C1 segment of cervical spinal cord (tissue), 14 donors: ENCODE measurements at places on chromosomes 11 and 22.

- no peak for DNase-seq
These were observed 35.3 kb downstream of the BCR start for GRCh38 chr22:23215294-23216241.

DNA sequence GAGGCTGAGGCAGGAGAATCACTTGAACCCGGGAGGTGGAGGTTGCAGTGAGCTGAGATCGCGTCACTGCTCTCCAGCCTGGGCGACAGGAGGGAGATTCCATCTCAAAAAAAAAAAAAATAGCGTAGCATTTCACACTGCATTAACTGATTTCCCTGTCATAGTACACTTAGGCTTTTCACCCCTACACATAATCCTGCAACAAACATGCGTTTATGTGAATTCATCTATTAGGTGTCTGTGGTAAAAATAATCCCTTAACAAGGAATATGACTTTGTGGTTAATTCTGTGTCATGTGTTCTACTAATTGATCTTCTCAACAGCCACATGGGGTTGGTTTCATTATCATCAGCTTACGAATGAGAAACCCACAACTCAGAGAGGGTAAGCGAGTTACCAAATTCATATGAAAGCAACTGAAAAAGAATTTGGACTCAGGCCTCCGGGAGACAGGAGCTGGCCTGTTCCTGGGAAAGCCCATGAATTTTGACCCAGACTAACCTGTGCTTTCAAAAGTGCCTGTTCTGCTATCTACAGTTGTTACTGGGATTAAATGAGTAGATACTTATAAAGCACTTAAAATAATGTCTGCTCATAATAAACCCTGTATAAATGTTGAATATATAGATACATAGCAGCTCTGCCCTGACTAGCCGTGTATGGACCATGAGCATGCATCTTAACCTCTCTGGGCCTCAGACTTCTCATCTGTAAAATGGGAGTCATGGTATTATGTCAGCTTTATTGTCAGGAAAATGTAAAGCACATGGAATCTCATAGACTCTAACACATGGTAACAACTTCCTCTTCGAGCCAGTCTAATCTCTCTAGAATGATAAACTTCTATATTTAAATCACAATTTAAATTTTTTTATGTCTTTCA is 36.6 kb downstream of the KCNJ1 start:
- no peak for DNase-seq

GRCh38 chr11:118304568-118305248 is at the start of gene CD3E:
Gene CD3E (plus strand): TSS chr11:118304730. CDS start chr11:118304953, 223 bp downstream.
- no peak for DNase-seq

DNA sequence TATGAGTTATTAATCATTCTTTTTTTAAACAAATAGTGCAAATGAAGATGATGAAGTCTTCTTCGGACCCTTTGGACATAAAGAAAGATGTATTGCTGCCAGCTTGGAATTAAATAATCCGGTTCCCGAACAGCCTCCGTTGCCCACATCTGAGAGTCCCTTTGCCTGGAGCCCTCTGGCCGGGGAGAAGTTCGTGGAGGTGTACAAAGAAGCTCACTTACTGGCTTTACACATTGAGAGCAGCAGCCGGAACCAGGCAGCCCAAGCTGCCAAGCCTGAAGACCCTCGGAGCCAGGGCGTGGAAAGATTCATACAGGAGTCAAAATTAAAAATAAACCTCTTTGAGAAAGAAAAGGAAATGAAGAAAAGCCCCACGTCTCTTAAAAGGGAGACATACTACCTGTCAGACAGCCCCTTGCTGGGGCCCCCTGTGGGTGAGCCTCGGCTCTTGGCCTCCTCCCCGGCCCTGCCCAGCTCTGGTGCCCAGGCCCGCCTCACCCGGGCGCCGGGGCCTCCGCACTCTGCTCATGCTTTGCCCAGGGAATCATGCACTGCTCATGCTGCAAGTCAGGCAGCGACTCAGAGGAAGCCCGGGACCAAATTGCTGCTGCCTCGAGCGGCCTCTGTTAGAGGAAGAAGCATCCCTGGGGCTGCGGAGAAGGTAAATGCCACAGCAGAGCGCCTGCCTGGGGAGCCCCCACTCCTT is 11.8 kb downstream of the GTSE1 start:
- DNase-seq = no peak

- no peak for DNase-seq
These were observed 61.9 kb downstream of the TSPAN18 start for GRCh38 chr11:44788536-44789261.

DNA sequence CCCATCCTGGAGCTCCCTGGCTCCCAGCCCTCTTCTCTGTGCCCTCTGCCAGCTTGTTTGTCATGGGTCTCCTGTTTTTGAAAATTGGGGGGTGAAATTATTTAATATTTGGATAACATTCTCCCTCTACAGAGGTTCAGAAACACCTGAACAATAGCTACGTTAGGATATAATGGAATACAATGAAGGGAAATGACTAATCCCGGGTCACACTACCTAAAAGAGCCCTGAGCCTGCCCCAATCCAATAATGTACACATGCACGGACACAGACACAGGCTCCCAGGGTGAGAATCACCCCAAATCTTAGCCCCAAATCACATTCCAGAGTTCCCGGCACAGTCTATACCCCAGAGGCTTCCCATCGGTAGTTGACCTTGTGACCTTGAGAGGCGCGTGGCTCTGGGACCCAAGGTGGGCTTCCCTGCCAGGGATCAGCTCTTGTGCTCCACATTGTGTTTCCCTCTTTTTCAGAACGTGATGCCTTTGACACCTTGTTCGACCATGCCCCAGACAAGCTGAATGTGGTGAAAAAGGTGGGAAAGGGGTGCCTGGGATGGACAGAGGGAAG is 135.5 kb downstream of the PARVA start:
- no peak for DNase-seq

DNA sequence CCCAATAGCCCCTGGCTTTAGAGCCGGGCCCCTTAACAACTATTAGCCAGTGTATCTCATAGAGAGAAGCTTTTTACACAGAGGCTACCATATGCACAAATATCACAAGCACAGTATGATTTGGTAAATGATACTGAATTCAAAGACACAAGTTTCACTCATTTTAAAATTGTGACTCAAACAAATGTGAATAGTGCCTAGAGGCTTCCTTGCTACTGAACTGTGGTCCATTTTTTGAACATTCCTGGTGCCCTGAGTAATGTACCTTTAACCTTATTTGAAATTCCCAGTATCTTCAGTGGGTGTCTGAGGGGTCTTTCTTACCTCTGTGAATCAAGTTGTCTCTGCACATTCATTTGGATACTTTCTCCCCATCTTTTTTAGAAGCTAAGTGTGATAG is 156.2 kb downstream of the MAML2 start:
- DNase-seq = no peak

DNA sequence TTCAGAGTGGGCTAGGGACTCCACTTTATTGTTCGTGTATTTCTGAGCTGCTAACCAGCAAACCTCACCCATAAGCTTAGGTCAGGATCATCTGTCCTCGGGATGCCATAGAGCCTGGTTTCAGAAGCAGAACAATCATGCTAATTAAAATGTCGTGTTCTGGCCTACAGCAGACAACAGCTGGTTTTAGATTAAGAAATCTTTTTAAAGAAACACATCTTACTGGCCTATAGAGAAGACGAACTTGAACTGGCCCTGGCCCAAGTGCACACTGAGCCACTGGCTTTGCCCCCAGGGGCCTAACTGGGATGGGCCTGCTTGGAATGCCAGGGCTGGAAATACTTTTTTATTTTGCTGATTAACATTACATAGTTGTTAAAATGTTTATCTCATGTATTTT is 63.2 kb downstream of the ALX4 start:
- no peak for DNase-seq

- no peak for DNase-seq
These were observed 2.2 kb downstream of the TNKS1BP1 start for GRCh38 chr11:57322256-57323166.

DNA sequence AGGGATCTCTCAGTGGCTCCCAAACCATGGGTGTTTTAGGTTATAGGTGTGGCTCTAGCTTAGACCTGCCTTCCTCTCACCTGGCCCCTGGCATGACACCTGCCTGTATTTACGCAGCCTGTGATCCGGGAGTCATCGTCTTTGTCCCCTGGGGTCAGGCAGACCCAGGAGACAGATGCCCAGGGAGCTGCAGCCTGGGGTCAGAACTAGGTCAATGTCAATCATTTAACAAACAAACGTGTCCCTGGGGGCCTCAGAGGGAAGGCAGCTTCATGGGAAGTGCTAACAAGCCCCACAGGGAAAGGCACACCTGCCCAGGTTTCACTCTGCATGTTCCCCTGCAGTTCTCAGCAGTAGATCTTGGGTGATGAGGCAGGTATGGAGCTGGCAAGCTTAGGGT is 12.0 kb downstream of the BACE1-AS start:
- DNase-seq = no peak

GRCh38 chr11:125371431-125371935 is 124.6 kb downstream of the FEZ1 start:
- no peak for DNase-seq
